Substantia nigra (tissue), 51 donors: ENCODE measurements at places on chromosomes 1 and 21.

DNA sequence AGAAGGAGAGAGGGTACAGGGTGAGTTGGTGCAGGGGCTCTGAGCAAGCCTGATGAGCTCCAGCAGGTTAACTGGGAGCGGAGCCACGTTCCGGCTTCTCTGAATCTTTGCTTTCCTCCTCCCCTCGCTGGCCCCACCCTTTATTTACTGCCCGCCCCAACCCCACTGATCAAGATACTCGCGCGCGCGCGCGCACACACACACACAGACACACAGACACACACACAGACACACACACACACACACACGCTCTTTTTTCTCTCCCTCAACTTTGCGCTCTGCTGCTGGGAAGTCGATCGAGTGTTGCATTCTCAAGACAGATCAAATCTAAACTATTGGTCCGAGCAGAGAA is at the start of gene GRIK1:
GRIK1 (minus strand) TSS at position 73 of the 352 bp plus-strand sequence.
- DNase-seq = no peak

- no peak for DNase-seq
These were observed 11.2 kb downstream of the RCAN1 start for GRCh38 chr21:34603710-34604057.

DNA sequence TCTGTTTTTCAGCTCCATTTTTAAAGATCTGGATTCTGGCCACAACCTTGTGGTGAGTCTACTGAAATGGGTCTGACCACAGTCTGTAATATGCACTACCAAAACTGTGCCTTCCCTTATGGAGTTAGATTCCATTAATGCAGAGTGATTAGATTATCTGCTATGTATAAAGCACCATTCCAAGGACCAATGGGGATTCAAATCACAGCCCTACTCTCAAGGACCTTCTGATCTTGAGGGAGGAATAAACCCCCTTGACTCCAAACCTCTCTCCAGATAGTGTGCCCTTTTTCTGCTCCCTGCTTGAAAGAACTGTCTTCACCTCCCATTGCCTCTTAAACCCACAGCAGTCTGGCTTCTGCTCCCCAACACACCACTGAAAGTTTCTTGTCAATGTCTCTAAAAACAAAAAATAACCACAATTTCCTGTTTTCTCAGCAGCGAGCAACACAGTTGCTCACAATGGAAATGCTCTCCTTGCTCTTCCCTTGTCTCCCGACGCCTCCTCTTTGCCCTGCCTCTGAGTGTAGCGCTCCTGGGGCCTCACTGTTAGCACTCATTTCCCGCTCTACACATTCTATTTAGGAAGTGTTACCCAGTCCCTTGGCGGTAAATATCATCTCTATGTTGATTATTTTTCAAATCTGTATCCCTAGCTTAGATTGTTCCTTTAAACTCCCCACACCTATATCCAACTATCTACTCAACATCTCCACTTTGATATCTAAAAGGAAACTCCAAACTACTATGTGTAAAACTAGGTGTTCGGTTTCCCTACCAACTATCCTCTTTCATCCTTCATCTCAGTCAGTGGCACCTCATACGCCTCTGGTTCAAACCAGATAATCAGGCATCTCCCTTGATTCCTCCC is 13.6 kb downstream of the PCNX2 start:
- DNase-seq = no peak

- no peak for DNase-seq
These were observed 86.8 kb downstream of the KIF26B start for GRCh38 chr1:245241526-245242130.

- no peak for DNase-seq
These were observed 40.3 kb upstream of the LRRC8B start for GRCh38 chr1:89484092-89485038.
